ENCODE measurements at places on chromosomes 16 and 17.

GRCh38 chr16:65122724-65123395, 997 bp upstream of the CDH11 start:
- no peak for DNase-seq

DNA sequence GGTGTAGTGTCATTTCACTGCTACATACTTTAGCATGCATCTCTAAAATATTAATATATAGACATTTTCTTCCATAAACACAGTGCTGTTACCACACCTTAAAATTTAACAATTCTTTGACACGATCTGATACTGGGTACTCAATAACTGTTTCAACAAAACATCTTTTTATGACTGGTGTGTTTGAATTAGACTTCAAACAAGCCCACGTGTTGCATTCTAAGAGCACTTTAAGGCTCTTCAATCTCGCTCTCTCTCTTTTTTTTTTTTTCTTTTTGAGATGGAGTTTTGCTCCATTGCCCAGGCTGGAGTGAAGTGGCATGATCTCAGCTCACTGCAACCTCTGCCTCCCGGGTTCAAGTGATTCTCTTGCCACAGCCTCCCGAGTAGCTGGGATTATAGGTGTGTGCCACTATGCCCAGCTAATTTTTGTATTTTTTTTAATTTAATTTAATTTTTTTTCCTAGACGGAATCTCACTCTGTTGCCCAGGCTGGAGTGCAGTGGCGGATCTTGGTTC, 15.8 kb upstream of the SLC46A1 start:
- no peak for DNase-seq

DNA sequence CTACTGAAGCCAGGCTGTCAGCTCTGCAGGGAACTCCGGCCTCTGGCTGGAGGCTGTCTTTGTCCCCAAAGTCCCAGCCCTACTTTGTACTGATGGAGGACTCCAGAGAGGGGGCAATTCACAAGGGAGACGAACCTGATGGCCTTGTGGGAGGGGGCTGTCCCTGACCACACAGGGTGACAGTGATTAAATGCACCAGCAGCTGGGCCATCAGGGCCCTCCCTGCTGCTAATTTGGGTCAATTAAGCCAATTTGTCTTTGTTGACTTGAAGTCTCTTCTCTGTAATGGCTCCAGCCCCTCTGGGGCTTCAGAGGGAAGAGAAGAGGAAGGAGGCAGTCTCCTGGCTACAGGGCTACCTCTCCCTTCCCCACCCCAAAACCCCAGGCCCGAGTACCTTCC, 22.0 kb downstream of the TMEM132E start:
- DNase-seq: no peak

- no peak for DNase-seq
Observed at GRCh38 chr17:60455378-60455777, 33.1 kb downstream of the CHCT1 start.

DNA sequence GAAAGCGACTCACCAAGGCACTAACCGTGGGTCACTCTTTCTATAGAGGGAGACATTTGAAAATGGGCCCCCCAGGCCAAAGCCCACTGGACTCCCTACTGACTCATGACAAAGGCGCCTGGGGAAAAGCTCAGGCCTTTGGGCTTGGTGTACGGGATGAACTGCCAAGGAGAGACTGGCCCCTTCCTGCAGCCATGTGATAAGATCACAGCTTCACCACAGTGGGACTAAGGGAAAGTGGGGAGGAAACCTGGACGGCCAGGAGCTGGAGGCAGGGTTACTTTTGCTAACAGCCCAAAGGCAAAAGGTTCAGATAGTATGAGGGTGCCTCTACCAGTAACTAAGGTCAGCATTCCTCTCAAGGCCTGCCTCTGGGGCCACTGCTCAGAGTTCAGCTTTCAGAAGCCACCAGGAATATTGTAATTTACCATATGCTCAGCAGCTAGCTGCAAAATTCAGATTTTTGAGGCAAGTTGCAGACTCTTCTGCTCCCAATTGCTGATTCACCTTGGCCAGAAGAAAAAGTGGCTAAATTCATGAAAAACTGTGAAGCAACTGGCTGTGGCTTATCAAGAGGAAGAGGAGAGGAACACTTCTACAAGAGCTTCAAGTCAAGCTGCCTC, 37.1 kb upstream of the SLC25A19 start:
- DNase-seq: no peak

All from stimulated activated CD4-positive, alpha-beta T cell treated with anti-CD3 and anti-CD28 coated beads, Interleukin-4, amount 100 ng/mL, for 1 hour (primary cell).